ENCODE measurements at places on chromosomes 6 and 20.
A peak's percentile ranks its signal among the peaks of the same experiment; 100 is the strongest.

DNA sequence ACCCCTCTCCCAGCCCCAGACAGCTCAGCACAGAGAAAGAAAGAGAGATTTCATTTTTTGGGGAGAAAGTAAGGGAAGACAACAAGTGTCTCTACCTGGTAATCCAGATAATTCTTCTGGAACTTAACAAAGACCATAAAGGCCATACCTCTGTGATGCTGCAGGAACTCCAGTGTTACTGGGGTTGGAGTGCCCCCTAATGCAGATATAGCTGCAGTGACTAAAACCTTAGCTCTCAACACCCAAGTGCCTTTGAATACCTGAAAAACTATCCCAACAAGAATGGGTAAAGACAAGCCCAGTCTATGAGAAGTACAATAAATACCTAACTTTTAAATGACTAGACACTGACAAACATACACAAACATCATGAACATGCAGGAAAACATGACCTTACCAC lies 365.3 kb upstream of the PTCHD4 start:
- no peak for DNase-seq

DNA sequence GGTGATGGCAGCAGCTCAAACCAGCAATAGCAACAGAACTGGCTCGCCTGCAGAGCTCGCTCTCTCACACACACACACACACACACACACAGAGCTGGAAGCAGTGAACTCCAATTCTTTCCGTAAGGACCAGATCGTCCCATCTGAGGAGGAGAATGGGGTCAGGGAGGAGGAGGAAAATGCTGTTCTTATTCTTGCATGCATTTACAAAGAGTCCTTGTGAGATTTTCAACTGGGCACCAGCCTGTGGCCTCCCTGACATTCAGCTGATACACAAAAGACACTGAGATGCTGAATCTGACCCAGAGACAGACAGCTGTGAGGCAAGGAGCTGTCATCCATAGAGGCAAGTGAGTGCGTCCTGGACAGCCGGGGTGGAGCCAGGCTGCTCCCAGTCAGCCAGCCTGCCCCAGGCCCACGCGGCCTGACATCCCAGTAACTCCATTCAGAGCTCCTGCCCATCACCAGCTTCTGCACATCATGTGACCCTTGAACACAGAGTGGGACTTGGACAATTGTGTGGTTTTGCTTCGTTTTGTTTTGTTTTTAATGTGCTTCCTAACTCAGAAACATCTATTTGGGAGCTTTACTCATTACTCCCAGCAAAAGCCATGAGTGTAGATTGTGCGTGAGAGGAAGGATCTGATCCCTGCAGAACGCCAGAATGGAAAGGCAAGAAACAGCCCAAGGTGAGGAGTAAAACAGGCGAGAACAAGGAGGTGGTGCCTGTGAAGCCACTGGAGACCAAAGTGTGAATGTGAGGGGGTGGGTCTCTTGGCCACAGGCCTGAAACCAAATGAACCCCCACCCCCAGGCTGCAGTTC lies 2.1 kb downstream of the SERPINB9 start:
- no peak for DNase-seq

- no peak for DNase-seq
Observed at GRCh38 chr20:2228926-2229325, 66.9 kb upstream of the TGM3 start.

- no peak for DNase-seq
Observed at GRCh38 chr6:85005494-85005893, 241.1 kb upstream of the TBX18 start.

DNA sequence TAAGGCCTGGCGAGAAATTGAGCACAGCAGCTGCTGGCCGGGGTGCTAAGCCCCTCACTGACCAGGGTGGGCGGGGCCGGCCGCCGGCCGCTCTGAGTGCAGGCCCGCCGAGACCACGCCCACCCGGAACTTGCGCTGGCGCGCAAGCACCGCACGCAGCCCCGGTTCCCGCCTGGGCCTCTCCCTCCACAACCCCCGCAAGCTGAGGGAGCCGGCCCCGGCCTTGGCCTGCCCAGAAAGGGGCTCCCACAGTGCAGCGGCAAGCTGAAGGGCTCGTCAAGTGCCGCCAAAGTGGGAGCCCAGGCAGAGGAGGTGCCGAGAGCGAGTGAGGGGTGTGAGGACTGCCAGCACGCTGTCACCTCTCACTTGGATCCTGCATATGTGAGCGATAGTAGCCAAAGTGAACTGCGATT lies 251.2 kb downstream of the GJA1 start:
- DNase-seq: no peak

- no peak for DNase-seq
Observed at GRCh38 chr6:113684382-113684901, 172.7 kb upstream of the MARCKS start.

GRCh38 chr6:157107915-157108651 lies 215.2 kb downstream of the TMEM242 start:
- no peak for DNase-seq

- no peak for DNase-seq
Observed at GRCh38 chr6:7691021-7691420, 34.9 kb upstream of the BMP6 start.

- DNase-seq: no peak
Observed at GRCh38 chr6:129130959-129131681, 248.2 kb downstream of the LAMA2 start.

DNA sequence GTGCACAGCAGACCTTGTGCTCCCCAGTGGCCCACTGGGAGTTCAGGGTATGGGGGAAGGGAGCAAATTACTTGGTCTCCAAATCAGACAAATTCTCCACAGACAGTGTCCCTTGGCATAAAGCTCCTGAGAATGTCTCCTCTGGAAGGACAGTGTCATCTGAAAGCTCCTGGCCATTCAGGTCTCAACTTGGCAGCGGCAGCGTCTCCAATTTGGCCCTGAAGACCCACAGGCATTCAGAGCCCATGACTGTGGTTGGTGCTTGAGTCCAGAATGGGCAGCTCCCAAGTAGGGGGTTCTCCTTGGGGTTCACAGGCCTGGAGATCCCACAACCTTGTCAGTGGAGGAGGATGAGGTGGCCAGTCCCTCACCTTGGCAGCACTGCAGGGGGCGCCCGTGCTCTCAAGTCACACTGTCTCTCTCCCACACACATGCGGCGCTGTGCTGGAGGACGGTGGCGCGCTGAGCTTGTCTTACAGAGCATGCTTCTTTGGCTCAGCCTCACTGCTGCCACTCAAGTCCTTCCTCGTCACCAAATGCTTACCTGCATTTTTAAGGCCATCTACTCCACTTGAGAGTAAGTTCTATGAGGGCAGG lies 20.7 kb downstream of the DYNLRB1 start:
- DNase-seq: peak; percentile 38

DNA sequence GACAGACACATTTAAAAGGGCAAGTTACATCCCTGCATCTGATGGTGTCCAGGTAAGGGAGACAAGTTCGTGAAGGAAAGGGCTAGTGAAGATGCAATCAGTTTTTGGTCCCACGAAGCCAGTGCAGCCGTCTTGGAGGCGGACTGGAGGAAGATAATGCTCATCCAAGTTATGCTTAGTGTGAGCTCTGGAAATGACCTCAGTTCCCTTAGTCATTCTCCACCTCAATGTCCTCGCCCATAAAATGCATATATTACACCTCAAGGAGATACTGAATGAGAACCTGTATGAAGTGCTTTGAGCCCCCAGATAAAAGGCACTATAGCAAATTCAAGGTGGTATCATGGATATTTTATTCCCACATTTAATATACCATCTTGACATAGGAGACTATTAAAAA lies 358.8 kb downstream of the ADGRB3 start:
- DNase-seq: no peak

- DNase-seq: no peak
Observed at GRCh38 chr6:157075549-157076450, 247.5 kb downstream of the TMEM242 start.

DNA sequence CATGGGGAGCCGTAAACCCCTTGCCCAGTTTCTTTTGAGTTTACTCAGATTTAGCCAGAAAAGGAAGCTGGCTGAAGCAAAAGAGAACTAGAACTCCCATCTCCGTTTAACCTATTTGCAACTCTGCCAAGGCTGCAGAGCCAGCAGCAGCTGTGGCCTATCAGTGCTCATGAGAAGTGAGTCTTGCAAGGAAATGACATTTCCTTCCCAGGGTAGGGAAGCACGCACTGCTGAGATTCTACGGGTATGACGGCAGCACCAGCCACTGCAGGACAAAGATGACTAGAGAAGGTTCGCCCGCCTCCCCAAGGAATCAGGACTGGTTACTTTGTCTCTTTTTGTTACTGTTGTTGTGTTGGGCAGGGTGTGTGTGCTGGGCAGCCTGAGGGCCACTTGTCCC lies 47.6 kb downstream of the PPP1R3G start:
- DNase-seq: no peak

DNA sequence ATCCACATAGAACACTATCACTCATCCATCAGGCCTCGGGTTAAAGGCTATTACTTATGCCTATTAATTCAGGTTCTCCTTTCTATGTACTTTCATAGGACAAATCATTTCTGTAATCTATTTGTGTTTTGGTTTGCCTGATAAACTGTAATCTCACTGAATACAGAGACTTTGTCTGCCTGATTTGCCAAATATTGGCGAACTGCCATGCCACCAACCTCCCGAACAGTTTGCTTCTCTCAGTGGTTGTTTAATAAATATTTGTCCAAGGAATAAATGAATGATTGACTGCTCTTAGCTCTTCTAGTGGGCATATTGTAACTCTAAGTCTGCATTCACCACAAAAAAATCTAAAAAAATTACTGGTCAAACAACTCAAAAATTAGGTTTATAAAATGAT lies 170.1 kb upstream of the ZFP64 start:
- DNase-seq: no peak

DNA sequence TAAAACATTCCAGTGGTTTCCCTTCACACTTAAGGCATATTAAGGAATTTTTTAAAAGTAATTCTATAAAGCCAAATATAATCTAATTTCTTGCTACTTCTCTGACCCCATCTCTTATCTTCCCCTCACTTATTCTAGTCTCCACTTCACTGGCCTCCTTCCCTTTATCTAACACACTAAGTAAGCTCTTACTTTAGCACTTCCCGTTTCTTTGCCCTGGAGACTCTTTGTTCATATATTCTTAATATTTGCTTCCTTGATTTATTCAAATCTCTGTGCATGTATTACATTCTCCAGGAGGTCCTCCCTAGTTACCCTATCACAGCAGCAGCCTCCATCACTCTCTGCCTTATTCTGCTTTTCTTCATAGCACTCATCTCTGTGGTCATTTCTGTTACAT lies 20.3 kb downstream of the GTPBP2 start:
- no peak for DNase-seq

GRCh38 chr6:90442366-90442765 lies 144.5 kb downstream of the MAP3K7 start:
- no peak for DNase-seq

DNA sequence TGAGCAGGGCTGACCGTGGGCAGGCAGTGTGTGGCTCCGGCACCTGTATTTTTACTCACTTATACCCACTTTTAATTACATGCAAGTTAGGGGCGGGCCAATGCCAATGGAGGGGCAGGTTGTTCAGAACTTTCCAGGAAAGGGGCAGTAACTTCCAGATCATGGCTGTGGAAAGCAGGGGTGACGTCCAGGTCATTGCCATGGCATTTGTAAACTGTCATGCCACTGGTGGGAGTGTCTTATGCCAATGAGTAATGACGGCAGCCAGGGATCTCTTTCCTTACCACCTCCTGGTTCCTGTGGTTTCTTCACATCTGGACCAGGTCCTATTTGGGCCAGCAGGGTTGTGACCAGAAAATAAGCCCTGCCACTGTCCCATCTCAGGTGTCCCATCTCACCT lies 258.7 kb downstream of the THBS2 start:
- no peak for DNase-seq

DNA sequence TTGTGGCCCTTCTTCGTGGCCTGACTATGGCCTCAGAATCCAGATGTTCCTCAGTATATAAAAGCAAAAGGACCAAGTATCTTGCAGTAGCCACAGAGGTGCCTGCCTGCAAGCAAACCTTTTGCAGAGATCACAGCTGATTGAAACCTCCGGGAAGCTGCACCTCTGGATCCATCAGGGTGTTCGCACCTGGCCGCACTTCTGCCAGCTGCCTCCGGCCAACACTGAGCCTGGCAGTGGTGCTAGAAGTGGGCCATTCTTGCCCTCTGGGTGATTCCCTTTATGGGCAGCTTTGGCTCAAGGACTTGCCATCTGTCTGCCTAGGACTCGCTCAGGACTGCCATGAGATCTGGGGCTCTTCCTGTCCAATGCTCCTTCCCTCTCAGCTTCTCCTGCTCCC lies 214.6 kb upstream of the ECI2 start:
- no peak for DNase-seq

DNA sequence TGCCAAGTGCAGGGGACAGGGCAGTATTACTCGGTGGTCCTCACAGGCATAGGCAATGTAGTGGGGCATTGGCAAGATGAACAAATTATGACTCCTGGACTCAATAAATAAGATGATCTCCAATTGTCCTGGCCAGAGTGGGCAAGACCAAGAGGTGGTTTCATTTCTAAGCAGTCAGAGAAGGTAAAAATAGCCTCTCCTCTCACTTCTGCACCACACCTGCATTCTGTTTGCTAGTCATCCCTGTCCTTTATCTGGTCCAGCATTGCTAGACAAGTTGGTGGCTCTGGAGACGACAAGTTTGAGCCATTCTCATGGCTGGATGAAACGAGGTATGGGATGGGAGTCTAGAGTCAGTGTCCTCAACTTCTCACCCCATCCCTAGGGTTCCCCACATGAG lies 83.0 kb downstream of the BANF2 start:
- DNase-seq: no peak

GRCh38 chr20:11166712-11167111 lies 492.9 kb upstream of the JAG1 start:
- no peak for DNase-seq

- no peak for DNase-seq
Observed at GRCh38 chr6:137765059-137765458, 102.0 kb upstream of the TNFAIP3 start.

GRCh38 chr20:39534846-39535245 lies 572.7 kb downstream of the DHX35 start:
- DNase-seq: no peak

DNA sequence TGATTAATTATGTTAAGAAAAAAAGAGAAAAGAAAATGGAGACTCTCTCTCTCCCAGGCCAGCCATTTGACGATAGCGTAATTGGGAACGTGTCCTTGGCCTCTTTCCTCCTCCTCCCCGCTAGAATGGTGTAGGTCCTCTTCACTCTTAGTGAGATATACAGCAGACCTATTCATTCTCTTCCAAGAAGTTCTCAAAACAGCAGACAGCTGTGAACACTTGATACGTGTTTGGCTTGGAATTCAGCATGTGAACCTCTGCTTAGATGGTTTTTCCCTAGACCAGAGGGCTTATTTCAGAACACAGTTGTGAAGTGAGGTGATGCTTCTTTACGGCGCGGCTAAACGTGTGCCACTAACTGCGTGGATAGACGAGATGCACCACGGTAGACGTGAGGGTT lies 32.6 kb upstream of the TULP4 start:
- no peak for DNase-seq

- no peak for DNase-seq
Observed at GRCh38 chr6:169250660-169251059, 3.0 kb downstream of the THBS2 start.

- no peak for DNase-seq
Observed at GRCh38 chr6:32163559-32164258, 686 bp upstream of the EGFL8 start.

- DNase-seq: no peak
Observed at GRCh38 chr6:1045239-1045638, 266.7 kb upstream of the FOXQ1 start.

GRCh38 chr6:131117878-131118277 lies 17.4 kb upstream of the AKAP7 start:
- DNase-seq: no peak

- no peak for DNase-seq
Observed at GRCh38 chr6:90714319-90714718, 127.4 kb upstream of the MAP3K7 start.
